ENCODE measurements at places on chromosomes 7 and 10.

DNA sequence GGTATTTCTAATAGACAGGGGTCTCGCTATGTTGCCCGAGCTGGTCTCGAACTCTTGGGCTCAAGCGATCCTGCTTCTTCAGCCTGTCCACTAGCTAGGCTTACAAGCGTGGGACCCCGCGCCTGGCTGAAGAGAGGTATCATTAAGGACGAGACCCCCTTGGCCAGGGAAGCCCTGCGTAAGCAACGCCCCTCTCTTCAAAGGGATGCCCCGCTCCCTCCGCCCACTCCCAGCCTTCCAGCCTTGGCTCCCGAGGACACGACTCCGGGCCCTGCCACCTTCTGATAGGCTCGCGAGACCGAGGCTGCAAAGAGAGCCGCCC is 220 bp upstream of the ZKSCAN5 start:
- peaks cover 26% of the 10 kb centered on the region for H3K4me1 ChIP-seq
- H3K27ac ChIP-seq = peak overlapping the region; percentile 69
- H3K36me3 ChIP-seq = no peaks in the 10 kb centered on the region
- no peaks in the 10 kb centered on the region for H3K27me3 ChIP-seq
- no peak for DNase-seq

DNA sequence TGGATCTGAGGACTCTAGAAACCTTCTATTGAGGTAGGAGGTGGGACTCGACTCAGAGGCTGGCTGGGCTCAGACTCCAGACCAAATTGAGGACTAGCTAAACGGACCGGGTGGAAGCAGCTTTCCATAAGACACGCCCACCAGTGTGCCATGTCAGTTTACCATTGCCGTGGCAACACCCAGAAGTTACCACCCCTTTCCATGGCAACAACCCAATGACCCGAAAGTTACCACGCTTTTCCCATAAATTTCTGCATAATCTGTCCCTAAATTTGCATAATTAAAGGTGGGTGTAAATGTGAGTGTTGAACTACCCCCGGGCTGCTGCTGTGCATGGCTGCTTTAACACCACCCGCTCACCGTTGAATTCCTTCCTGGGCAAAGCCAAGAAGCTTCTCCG is 58.9 kb downstream of the MICALL2 start:
- no peak for DNase-seq
- H3K27ac ChIP-seq = no peak overlapping the region
- H3K4me3 ChIP-seq = no peak overlapping the region
- peaks cover 59% of the 10 kb centered on the region for H3K27me3 ChIP-seq
- no peaks in the 10 kb centered on the region for H3K4me1 ChIP-seq

DNA sequence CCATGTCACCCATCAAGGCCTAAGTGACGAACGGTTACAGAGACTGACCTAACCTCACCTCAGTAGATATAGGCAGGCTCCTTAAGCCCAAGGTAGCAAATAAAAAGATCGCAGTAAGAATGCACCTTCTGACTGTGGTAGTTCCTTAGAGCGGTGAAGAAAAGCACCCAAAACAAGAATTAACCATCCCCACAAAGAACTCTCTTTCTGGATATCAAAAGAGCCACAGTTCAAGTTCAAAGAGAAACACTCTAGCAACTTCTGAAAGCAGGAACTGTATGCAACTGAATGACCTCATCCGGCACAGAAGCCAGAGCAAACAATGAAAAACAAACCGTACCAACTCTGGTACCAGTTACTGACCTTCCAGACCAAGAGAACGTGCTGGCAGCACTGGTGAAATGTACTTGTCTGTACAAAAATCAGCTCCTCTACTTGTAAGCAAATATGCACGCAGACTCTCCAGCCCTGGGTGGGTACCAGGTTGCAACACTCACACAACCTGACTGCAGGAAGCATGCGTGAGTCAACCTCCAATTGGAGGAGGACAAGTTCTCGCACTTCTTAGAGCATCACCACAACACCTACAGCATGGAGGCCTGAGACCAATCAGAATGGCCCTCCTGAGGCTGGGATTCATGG is 202.7 kb downstream of the FAM107B start:
- H3K27ac ChIP-seq = peak overlapping the region; percentile 86
- H3K36me3 ChIP-seq = peaks cover 3% of the 10 kb centered on the region

GRCh38 chr7:127258111-127258510 is 5.4 kb upstream of the GRM8 start:
- DNase-seq = no peak
- no peak overlapping the region for H3K4me3 ChIP-seq
- no peaks in the 10 kb centered on the region for H3K36me3 ChIP-seq
- peaks cover 48% of the 10 kb centered on the region for H3K27me3 ChIP-seq
- peaks cover under 1% of the 10 kb centered on the region for H3K4me1 ChIP-seq

GRCh38 chr7:2511769-2512168 is 7.8 kb upstream of the LFNG start:
- H3K27me3 ChIP-seq = no peaks in the 10 kb centered on the region
- no peak for DNase-seq
- H3K36me3 ChIP-seq = no peaks in the 10 kb centered on the region
- H3K4me3 ChIP-seq = no peak overlapping the region
- H3K27ac ChIP-seq = peak overlapping the region; percentile 93

GRCh38 chr7:70884440-70884764 is 247.5 kb upstream of the GALNT17 start:
- H3K27me3 ChIP-seq = no peaks in the 10 kb centered on the region
- no peak for DNase-seq
- H3K36me3 ChIP-seq = no peaks in the 10 kb centered on the region
- H3K27ac ChIP-seq = no peak overlapping the region
- no peak overlapping the region for H3K4me3 ChIP-seq

DNA sequence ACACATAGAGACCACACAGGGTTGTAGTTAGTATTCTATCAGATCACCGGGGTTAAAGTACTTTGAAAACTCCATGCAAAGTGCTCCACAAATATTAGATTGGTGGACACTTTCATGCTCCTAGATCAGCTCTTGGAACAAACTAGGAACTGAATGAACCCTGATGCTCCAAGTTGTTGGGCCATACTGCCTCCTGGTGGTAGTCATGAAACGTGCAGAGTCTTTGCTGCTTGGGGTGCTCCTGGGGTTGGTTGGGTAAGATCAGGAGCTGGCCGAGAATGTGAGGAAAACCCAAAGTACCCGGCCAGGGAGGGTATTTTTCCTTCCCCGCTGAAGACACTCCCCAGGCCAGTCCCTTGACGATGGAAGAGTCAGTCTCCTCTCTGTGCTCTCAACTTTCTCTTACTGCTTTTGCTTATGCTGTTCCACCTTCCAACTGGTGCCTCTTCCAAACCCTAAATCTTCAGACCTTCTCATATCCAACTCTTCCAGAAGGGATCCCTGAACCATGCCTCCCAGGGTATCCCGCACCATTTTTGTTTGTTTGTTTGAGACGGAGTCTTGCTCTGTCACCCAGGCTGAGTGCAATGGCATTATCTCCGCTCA is 918 bp upstream of the RPEL1 start:
- no peak overlapping the region for H3K4me3 ChIP-seq
- no peaks in the 10 kb centered on the region for H3K27me3 ChIP-seq
- no peaks in the 10 kb centered on the region for H3K4me1 ChIP-seq
- no peaks in the 10 kb centered on the region for H3K36me3 ChIP-seq
- H3K27ac ChIP-seq = no peak overlapping the region
- DNase-seq = peak; percentile 53

DNA sequence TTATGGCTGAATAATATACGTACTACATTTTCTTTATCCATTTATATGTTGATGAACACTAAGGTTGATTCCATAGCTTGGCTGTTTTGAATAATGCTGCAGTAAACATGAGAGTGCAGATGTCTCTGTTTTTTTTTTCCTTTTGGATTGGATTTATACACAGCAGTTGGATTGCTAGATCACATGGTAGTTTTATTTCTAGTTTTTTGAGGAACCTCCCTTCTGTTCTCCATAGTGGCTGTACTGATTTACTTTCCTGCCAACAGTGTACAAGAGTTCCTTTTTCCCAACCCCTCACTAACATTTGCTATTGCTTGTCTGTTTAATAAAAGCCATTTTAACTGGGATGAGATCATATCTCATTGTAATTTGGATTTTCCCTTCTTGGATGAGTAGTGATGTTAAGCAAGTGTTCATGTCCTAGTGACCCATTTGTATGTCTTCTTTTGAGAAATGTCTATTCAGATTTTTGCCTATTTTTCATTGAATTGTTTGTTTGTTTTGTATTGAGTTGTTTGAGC is 36.0 kb downstream of the ABCA13 start:
- H3K27me3 ChIP-seq = no peaks in the 10 kb centered on the region
- H3K27ac ChIP-seq = no peak overlapping the region
- no peaks in the 10 kb centered on the region for H3K4me1 ChIP-seq
- H3K36me3 ChIP-seq = no peaks in the 10 kb centered on the region
- DNase-seq = no peak
- no peak overlapping the region for H3K4me3 ChIP-seq

- no peak for DNase-seq
- H3K4me1 ChIP-seq = no peaks in the 10 kb centered on the region
- H3K4me3 ChIP-seq = no peak overlapping the region
- H3K27me3 ChIP-seq = no peaks in the 10 kb centered on the region
- H3K36me3 ChIP-seq = no peaks in the 10 kb centered on the region
Observed at GRCh38 chr10:127391875-127392274, 157.2 kb upstream of the NPS start.

DNA sequence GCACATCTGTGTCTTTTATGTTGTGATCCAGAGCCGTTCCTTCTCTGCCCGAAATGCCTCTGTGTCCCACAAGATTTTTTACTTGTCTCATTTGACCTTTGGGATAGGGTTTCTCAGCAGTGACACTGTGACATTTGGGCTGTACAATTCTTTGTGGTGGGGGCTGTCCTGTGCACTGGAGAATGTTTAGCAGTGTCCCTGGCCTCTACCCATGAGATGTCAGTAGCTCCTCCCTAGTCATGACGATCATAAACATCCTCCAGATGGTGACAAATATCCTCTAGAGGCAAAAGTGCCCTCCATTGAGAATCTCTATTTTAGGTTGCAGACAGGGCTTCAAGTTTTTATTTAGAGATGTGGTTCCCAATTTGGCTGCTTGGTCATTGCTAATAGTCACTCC is 91.3 kb downstream of the PPP1R17 start:
- H3K27ac ChIP-seq = no peak overlapping the region
- no peak overlapping the region for H3K4me3 ChIP-seq
- no peaks in the 10 kb centered on the region for H3K4me1 ChIP-seq
- H3K27me3 ChIP-seq = no peaks in the 10 kb centered on the region
- DNase-seq = no peak

DNA sequence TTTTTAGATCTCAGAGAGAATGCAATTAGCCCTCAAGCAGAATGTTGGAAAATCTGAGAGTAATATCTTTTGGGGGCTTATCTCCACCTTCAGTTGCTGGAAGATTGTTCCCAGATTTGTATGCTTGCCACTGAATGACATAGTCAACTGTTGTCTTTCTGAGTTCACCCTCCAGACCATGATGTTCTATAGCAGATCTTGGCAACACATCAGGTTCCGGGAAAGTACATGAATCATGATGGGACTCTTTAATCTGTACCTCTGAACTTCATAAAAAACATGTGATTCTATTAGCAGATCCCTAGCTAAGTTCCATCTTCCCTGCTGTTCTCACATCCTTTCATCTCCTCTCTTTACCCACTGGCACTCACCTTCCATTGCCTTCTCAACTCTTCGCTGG is 68.9 kb downstream of the PLCE1 start:
- DNase-seq = no peak
- no peaks in the 10 kb centered on the region for H3K4me1 ChIP-seq
- H3K36me3 ChIP-seq = no peaks in the 10 kb centered on the region
- H3K4me3 ChIP-seq = no peak overlapping the region

- H3K27me3 ChIP-seq = no peaks in the 10 kb centered on the region
- no peak for DNase-seq
- peak overlapping the region; percentile 97 for H3K27ac ChIP-seq
- H3K4me3 ChIP-seq = peak overlapping the region; percentile 89
Observed at GRCh38 chr10:14837003-14837756, 657 bp downstream of the CDNF start.

DNA sequence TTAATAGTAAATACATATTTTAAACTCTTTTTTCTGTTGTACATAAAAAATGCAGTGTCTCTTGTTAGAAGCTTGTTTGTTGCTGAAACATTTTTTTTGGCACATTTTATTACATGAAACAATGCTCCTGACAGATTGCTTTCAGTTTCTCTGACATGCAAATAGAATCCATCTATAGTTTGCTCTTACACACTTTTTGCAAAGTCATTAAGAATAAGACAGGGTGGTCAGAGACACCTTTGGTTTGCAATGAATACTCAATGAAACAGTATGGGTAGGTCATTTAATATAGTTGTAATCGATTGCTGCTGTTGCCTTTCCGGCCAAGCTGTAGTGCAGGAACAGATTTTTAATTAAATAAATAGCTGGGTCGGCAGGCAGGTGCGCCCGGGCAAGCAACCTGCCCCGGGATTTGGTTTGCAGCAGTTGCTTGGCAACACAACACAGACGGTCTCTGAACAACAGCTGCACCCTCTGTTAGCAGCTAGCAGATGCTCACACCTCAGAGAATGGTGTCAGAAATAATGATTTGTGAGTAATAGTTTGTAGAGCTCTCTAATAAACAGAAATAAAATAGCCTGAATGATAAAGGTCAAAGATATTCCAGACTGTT is 115.7 kb upstream of the CACNA2D1 start:
- no peak for DNase-seq
- no peak overlapping the region for H3K27ac ChIP-seq
- no peak overlapping the region for H3K4me3 ChIP-seq
- H3K36me3 ChIP-seq = no peaks in the 10 kb centered on the region

Measured in thymus (tissue), 14 donors.